ENCODE measurements at places on chromosomes 4 and X. TPM values are rescaled to one million over a fixed set of nuclear protein-coding genes. Genes with fewer than 3 reads are reported as not detected.

The TRIM75 gene
- not detected for total RNA-seq

The IBSP gene
- not detected for total RNA-seq

The PPAT gene
- 21.9 TPM for total RNA-seq

The DCAF4L1 gene
- total RNA-seq, result 0.12 TPM

The SSX2 gene
- total RNA-seq, result not detected

The RAI2 gene
- 0.14 TPM for total RNA-seq

The CXCL6 gene
- not detected for total RNA-seq

The NAP1L3 gene
- 0.27 TPM for total RNA-seq

The CT45A3 gene
- total RNA-seq, result 0.16 TPM

The NPY2R gene
- total RNA-seq, result 0.02 TPM

The PWWP3B gene
- total RNA-seq, result not detected

The FGF5 gene
- total RNA-seq, result 0.79 TPM

The ITIH6 gene
- total RNA-seq, result 0.01 TPM

The FAM9B gene
- not detected for total RNA-seq

The NLGN3 gene
- total RNA-seq, result 1.2 TPM

The OR13H1 gene
- not detected for total RNA-seq

The FATE1 gene
- not detected for total RNA-seq

The ACE2 gene
- not detected for total RNA-seq

The TCEAL7 gene
- not detected for total RNA-seq

The ARR3 gene
- not detected for total RNA-seq

The SLC6A14 gene
- total RNA-seq, result not detected

The GPC3 gene
- not detected for total RNA-seq
